ENCODE measurements at places on chromosomes 7 and 10.
A peak's percentile ranks its signal among the peaks of the same experiment; 100 is the strongest.

DNA sequence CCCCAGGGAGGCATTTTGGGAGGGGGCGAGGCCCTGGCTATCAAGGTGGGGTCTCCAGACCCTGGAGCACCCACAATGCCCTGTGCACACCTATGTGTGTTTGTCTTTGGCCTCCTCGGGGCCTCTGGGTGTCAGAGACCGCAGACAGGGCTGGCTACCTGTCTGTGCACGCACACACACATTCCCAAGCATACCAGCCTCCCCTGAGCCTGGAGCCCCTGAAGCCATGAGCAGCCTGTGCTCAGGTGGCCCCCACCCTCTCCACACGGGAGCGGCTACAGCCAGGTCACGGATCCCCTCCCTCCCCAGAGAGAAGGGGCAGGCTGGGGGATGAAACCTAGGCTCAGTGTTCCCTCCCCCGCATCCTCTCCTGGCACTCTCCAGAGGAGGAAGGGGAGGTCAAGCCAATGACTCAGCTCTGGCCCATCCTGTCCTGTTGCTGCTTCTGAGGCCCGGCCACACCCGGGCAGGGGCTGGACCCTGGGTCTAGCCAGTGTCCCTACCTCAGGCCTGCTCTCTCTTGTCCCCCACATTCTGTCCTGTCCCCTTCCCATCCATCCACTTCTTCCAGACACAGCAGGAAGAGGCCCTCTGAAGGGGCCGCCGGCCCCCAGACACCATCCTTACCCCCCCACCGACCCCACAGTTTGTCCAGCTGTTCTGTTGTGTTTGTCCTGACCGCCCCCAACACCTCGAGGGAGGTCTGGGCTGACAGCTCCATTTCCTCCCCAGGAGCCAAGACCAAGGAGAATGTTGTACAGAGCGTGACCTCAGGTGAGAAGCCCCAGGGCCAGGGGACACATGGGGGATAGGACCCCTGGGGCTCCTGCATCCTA is 720 bp downstream of the SNCG start:
- DNase-seq, result no peak

- no peak for DNase-seq
Measured at GRCh38 chr10:111593578-111593977, 516.7 kb downstream of the ADRA2A start.

DNA sequence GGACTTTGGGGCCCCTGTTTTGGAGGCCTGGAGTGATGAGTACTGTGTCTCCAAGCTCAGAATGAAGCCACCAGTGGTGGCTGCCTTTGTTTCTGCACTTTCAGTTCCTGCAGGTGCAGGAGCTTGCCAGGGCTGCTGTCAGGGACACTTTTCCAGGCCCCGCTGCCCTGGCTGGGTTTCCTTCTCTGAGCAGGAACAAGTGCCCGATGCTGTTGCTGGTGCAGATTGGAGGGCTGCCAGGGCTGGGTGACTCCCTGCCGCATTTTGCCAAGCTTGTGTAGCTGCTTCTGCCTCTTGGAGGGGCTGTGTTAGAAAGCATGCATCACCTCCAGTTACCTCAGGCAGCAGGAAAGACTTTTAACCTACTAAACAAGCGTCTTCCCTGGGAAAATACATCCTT is 211.1 kb downstream of the MGMT start:
- DNase-seq, result no peak

- no peak for DNase-seq
Measured at GRCh38 chr10:57741751-57742150, 525.9 kb downstream of the IPMK start.

GRCh38 chr7:34133356-34133982 is 228.1 kb downstream of the BMPER start:
- no peak for DNase-seq

- DNase-seq, result no peak
Measured at GRCh38 chr7:102030696-102031095, 213.3 kb downstream of the CUX1 start.

- peak; percentile 2 for DNase-seq
Measured at GRCh38 chr10:71597821-71598498, 121.6 kb downstream of the C10orf105 start.

GRCh38 chr10:5583525-5584175 is 58.9 kb downstream of the CALML3 start:
- DNase-seq, result no peak

- no peak for DNase-seq
Measured at GRCh38 chr10:88857831-88858230, 6.2 kb upstream of the ANKRD22 start.

GRCh38 chr7:127896659-127897058 is 134.6 kb downstream of the LRRC4 start:
- DNase-seq, result no peak

DNA sequence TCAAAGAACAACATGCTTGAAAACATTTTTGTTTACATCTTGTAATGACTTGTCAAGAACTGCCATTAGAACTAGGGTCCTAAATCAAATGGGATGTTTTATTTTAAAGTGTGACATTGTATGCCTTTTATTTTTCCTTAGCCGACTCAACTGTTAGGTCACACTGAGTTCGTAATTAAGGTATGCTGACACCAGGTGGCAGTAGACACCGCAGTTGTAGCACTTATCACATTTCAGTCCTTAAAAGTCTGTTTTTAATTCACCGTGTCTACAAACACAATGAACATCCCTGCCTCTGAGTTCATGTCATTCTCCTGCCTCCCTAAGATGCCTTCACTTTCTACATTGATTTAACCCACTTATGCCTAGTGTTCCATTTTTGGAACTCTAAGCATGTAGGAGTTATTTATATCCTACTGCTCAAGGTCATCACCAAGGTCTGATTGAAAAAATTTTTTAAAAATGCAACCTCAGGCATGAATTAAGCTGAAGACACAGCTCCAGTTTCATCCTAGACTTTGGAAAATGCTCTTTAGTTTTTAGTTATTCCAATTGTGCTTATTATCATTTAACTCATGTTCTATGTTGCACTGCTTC is 186.1 kb downstream of the BMPER start:
- DNase-seq, result peak; percentile 7

DNA sequence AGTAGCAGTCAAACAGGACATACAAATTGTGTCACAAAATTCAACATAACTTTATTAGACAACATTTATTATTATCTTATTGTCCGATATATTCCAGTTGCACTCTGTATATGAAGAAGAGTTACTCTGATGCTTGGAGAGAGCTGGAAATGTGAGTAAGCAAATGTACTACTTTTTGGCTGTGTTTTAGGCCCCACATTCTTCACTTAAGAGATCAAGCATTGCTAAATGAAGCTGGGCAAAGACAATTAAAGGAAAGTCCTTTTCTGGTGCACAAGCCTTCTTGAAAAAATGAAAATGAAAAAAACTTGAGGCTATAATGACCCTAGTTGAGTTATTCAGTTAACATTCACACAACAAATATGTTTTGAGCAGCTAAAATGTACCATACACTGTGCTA is 26.1 kb downstream of the MYPN start:
- DNase-seq, result no peak

GRCh38 chr10:31124852-31125251 is 93.2 kb upstream of the ZNF438 start:
- no peak for DNase-seq

GRCh38 chr10:4331150-4331549 is 494.9 kb upstream of the AKR1E2 start:
- DNase-seq, result no peak

DNA sequence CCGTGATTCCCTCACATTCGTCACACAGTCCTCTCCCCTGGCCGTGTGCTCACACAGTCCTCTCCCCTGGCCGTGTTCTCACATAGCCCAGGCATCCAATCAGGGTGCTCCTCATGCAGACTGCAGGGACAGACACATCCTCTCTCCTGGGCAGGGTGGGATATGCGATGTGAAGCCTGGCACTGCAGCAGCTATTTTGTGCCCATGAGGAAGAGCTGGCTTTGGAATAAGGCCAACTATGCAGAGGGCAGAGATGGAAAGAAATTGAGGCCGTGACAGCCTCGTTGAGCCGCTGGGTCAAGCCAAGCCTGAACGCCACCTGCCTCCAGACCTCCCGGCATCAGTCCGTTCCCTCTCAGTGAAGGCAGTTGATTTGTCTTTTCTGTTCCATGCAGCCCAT is 35.8 kb downstream of the FOXL3 start:
- DNase-seq, result no peak

Measured in CD4-positive, alpha-beta T cell treated with Interleukin-10 for 1 hour (primary cell).